ENCODE measurements at places on chromosomes 1 and 21.
A peak's percentile ranks its signal among the peaks of the same experiment; 100 is the strongest.

DNA sequence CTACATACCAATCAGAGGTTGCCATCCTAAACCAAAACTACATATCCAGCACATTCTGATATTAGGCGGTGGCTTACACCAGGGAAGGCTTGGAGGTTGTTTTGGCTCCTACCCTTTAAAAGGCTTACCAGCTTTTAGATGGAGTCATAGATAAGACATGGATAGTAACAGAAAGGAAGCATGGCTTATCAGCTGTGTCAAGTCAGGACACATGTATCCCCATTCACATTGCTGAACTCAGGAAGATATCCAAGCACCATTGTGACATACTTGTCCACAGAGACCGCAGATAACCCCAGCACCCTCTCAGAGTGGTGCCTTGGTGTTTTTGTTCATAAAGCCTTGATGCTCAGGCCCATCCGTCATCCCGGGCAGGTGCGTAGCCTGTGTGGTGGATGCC lies 39.7 kb downstream of the ADARB1 start:
- DNase-seq: no peak

GRCh38 chr1:8409106-8409505 lies 91.2 kb downstream of the SLC45A1 start:
- DNase-seq: no peak

DNA sequence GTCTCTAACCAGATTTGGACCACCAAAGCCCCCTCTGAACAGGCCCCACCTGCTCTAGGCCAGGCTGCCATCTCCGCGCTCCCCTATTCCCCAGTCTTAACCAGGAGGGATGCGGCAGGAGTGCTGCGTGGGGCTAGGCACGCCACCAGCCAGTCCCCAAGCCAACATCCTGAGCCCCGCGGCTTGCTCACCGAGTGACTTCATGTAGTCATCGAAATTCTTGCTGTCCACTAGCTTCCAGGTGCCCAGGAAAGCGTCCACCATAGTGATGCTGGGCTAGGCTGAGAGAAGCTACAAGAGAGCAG lies 173 bp downstream of the FABP3 start:
- no peak for DNase-seq

- DNase-seq: no peak
Measured at GRCh38 chr21:24110846-24111245, 1496.4 kb downstream of the MRPL39 start.

DNA sequence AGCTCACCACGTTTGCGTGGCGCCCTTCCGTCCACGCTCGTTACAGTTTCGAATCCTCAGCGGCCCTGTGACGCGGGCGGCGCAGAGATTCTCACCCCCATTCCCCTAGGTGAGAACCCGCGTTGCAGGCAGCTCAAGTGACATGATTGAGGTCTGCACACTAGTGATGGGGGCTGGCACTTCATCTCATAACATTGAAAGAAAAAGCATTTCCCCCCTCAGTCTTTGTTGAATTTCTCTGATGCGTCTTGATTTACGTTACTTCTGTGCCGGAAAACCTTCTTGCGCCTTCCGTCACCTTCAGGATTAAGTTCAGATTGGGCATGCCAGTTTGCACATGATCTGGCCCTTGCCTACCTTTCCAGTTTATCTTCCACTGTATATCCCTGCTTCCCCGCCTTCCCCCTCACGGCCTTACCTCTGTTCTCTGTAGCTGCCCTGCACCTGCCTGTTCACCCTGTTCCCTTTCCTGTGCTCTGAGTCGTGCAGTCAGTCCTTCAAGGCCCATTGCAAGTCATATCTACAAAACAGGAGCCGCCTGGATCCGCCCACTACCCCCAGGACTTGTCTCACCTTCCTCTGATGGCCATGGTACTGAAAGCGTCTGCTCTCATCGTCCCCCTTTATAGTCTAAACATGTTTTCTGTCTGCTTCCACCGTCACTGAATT lies 1.1 kb downstream of the CTPS1 start:
- peak; percentile 64 for DNase-seq

Data from CD8-positive, alpha-beta T cell (primary cell).